ENCODE measurements at places on chromosomes 1 and 21.

GRCh38 chr1:214896921-214897320 is 185.6 kb upstream of the KCNK2 start:
- no peak for DNase-seq

DNA sequence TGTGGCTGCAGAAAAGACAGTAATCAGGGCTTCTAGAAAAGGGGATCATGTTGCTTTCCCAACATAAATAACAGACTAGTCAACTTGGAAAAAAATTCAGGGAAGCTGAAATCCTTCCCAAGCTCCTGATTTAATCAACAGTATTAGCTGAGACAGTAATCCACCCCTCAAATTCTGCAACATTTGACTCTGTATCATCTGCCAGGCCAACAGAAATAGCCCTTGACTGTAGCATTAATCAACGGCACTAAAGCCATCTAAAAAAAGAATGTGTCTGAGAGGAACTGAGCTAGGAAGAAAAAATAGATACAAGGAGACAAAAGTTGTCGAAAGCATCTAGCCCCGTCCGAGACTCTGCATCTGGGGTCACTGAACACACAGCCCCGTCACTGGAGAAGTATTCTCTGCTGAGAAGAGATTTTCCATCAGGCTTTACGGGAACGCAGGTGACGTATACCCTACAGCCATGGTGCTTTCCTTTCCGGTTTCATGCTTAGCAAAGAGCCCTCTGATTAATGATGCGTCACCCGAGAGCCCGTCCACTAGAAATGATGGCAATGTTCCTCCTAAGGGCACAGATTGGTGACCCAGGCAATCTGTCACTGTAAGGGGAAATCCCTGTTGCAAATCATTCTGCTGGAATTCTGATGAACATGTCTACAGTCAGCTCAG is 42.1 kb upstream of the TP53BP2 start:
- DNase-seq, result no peak

- no peak for DNase-seq
Measured at GRCh38 chr1:82269431-82269830, 468.7 kb downstream of the ADGRL2 start.

DNA sequence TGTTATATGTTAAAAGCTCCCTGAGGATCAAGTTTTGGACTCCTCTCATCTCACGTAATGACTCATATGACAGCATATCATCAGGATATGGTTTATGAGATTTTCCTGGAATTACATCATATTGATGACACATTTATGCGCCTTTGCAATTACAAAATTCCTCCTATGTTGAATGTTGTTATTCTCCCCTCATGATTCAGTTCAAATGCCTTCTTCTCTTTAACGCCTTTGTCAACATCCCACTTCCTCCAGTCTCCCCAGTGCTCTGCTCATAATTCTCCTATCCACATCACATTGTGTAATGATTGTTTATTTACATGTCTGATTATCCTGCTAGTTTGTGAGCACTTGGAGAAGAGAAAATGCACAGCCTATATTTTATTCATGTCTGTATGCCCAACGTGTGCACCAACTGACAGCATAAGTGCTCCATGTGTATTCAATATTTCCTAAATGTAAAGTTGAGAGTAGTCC is 80.9 kb upstream of the BACH1 start:
- DNase-seq, result no peak

DNA sequence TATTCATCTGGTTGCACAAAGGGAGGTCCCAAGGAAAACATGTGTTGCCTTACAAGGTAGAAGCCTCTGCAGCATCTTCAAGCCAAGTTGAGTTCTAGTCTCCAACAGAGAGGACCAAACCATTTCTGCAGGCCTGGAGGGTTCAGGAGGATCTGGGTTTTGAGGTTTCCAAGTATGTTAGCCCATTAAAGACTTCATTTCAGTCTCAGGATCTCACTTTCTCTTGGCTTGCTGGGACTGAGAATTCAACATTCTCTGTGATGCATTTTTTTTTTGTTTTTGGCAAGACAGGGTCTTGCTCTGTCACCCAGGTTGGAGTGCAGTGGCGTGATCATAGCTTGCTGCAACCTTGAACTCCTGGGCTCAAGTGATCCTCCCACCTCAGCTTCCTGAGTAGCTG is 8.8 kb upstream of the MYOCOS start:
- no peak for DNase-seq

DNA sequence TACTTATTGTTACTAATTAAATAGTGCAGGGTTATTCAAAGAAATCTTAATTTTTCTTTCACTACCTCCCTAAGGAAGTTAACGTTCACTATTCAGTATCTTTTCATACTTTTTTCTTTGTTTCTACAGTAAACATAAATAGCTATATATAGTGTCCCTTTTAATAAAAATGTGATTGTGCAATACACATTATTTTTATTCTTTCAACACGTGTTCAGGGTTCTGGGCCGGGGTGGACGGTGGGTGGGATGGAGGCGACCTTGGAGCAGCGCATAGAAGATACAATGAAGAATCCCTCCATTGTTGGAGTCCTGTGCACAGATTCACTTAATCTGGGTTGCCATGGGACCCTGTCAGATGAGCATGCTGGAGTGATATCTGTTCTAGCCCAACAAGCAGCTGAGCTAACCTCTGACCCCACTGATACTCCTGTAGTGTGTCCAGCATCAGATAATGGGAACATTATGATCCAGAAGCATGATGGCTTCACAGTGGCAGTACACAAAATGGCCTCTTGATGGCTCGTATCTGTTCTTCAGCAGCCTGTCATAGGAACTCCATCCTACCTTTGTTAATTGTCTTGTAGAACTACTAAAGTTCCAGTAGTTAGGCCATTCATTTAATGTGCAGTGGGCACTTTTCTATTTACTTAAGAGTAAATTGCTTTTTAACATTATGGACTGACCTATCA is 155.9 kb upstream of the L1TD1 start:
- DNase-seq, result no peak

- DNase-seq, result no peak
Measured at GRCh38 chr1:178263341-178263740, 169.4 kb downstream of the RASAL2 start.

DNA sequence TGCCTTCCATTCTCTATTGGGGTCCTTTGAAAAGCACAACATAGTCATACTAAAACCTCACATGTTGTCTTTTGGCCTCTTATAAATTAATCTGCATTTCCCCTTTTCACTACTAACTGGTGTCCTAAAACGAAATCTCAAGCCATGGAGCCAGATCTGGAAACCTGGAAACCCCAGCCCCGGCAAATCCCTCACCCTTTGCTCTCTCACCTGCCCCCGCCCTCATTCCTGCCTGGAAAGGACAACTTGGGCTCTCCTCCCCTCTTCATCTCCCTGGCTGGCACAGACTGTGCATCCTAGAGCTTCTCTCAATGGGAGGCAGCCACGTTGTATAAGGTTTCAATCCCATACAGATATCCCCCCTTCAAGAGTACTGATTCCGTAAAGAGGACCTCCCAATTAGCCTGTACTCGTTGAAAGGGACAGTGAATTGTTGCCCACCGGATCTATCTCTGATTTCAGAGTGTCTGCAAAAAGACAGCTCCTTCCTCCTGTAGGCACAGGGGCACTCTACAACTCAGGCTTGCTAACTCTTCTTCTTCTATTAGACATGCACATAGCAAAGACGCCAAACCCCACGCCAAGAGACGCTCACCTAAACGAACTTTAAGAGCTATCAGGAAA is 1.4 kb downstream of the DUSP10 start:
- DNase-seq, result no peak

GRCh38 chr1:244815600-244816099 is 19.8 kb upstream of the COX20 start:
- DNase-seq, result no peak

- no peak for DNase-seq
Measured at GRCh38 chr1:25174730-25175612, 57.3 kb downstream of the SYF2 start.

- DNase-seq, result no peak
Measured at GRCh38 chr1:162023181-162023546, 505 bp downstream of the OLFML2B start.

DNA sequence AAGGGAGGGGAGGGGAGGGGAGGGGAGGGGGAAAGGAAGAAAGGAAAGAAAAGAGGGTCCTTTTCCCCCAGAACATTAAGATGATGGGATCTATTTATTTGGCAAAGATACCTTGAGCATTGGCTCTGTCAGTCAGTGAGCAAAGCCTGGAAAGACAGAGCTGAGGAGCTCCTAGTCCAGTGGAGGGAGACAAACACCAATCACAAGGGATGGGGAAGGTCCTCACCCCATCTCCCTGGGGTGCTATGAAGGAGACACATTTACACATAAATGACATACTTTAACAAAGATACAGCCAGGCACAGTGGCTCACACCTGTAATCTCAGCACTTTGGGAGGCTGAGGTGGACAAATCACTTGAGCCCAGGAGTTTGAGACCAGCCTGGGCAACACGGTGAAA is 154.9 kb upstream of the TIAM1 start:
- peak; percentile 38 for DNase-seq

GRCh38 chr21:27953340-27954045 is 986.6 kb upstream of the ADAMTS5 start:
- DNase-seq, result no peak

GRCh38 chr21:44800103-44800502 is 1.5 kb downstream of the UBE2G2 start:
- DNase-seq, result no peak

- no peak for DNase-seq
Measured at GRCh38 chr1:203467550-203467921, 8.1 kb upstream of the PRELP start.

GRCh38 chr1:233695901-233696300 is 82.0 kb downstream of the KCNK1 start:
- no peak for DNase-seq

- DNase-seq, result no peak
Measured at GRCh38 chr21:42601656-42602055, 51.8 kb upstream of the PDE9A start.

DNA sequence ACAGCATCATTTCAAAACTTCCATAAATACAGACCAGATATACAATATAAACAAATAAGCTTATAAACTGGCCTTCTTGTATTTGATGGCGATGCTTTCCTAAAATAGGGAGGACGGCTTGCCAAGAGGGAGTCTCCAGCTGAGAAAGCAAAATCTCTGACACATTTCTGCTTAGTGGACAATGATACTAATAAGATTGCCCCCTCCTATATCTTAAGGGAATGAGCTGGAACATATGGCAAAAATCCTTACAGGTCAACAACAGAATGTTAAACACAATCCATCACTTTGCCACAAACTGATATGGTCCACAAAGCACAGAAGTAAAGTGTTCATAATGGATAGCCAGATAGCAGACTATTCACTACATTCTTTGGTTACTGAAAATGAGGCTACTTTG is 7.1 kb upstream of the GADD45A start:
- DNase-seq, result no peak

- DNase-seq, result no peak
Measured at GRCh38 chr1:17093822-17094393, 25.3 kb downstream of the PADI2 start.

DNA sequence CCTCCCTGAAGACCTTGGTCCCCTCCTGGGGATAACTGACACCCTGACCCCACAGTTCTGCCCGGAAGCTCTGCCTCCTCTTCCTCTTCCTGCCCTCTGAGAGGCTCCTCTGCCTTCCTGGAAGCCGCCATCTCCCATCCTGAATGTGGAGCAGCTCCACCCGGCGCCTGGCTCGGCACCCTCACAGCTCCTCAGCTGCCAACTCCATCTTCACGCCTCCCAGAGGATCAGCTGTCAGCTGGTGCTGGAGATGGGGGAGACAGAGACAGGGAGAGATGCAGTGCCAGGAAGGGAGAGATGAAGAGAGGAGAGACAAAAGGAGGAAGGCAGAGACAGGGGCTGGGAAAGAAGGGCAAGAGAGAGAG is 210.4 kb upstream of the CSF3R start:
- no peak for DNase-seq

DNA sequence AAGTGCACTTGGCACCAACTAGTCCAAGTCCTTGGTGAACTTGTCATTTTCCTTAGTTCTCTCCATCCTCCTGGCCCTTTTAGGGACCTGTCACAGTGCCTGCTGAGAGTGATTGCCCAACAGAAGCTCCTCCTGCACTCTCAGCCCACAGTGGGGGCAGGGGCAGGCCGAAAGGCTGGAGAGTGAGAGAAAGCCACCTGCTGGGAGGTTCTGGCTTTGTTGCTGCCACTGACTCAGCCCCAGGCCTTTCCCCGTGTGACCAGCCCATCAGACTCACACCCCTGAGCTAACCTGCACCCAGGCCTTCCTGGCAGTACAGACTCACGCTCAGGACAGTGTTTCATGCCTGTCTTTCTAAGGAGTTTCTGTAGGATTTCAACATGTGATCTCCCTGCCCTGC is 17.1 kb upstream of the PROK1 start:
- peak; percentile 81 for DNase-seq

DNA sequence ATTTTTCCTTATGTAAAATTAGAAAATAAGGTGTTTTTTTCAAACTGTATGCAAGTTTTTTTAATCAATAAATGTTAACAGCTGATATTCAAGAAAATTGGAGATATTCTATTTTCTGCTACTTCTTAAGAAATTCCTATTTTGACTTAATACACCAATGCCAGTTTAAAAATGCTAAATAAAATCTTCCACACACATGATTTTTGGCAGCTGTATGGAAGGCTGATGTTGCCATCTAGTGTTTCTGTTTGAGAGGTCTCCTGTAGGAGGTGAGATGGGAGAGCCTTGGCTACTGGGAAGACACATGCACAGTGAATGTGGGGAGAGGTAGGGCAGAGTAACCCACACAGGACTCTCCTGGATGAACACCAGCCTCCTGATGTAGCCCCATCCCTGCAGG is 29.2 kb upstream of the OR2B11 start:
- no peak for DNase-seq

- no peak for DNase-seq
Measured at GRCh38 chr1:161805399-161806197, 39.5 kb downstream of the ATF6 start.

DNA sequence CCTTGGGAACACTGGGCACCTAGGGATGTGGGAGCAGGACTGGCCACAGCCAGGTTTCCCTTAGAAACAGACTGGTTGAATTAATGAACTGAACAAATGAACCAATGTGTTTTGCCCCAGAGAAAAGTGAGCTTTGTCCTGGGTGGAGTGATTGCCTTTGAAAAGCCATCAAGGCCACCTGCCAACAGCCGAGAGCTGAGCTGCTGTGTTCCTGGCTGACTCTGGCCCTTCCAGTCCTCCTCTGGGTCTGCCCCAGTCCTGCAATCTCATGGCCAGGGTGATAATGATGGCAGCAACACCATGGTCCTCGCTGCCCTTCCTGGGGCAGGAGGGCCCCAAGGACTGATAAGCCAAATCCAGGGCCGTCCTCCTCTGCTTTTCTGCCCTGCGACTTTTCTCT is 18.2 kb upstream of the GJA9 start:
- DNase-seq, result no peak

- no peak for DNase-seq
Measured at GRCh38 chr1:10539411-10540043, 64.8 kb downstream of the PEX14 start.

DNA sequence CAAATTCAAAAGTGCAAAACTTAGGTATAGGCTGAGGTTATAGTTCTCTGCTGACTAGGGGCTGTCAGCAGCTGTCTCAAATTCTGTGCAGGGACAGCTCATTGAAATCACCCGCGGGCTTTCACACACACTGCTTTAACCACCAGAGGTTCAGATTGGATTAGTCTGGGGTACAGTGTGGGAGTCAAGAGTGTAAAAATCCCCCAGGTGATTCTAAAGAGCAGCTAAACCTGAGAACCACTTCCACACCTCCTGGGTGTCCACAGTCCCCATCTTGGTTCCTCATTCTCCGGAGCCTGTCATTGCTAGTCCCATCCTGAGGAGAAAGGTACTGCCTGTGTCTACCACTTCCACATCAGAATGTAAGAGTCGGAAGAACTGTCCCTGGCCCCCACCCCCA is 9.9 kb upstream of the TDRD10 start:
- no peak for DNase-seq

All from Caco-2 (cell line).